ENCODE measurements at places on chromosomes 6 and 20.

- DNase-seq: no peak
These were observed 146.7 kb downstream of the TASP1 start for GRCh38 chr20:13492001-13492481.

GRCh38 chr6:36963451-36964290 lies 9.1 kb downstream of the PI16 start:
- DNase-seq: no peak

DNA sequence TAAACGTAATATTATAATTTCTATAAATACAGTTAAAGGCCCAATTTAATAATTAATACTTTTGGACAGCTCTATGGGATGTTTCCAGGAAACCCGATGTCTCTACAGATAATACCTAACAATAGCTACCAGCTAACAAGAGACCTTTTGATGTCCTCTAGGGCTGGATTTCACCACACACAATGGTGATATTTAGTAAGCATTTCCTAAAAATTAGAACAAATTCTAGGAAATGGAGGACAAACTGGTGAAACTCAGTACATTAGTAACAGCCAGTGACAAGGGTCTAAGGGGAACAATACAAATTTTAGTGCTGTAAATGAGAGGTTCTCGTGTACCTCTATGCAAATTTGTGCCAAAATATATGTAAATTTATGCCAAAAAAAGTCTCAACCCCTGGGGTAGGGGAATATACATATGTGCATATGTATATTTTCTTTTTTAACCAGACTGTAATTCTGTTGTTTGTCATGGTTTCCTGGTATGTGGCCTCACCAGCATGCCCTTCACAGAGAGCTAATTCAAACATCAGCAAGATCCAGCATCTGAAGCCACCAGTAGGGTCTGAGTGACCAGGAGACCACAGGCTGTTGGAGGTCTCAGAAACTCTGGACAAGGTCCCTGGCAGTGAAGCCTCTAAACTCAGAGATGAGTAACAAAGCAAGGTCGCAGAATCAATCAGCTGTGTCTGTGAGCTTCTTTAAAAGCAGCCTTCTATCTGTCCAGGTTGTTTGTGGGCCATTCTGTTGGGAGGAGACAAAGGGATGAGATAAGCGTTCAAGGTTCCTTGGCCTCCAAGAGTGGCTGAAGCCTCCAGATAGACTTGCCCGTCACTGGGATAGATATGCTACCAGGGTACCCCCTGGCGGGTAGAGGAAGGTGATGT lies 235.1 kb upstream of the RREB1 start:
- DNase-seq: no peak

- no peak for DNase-seq
These were observed 233.9 kb upstream of the ZNF217 start for GRCh38 chr20:53827292-53828087.

DNA sequence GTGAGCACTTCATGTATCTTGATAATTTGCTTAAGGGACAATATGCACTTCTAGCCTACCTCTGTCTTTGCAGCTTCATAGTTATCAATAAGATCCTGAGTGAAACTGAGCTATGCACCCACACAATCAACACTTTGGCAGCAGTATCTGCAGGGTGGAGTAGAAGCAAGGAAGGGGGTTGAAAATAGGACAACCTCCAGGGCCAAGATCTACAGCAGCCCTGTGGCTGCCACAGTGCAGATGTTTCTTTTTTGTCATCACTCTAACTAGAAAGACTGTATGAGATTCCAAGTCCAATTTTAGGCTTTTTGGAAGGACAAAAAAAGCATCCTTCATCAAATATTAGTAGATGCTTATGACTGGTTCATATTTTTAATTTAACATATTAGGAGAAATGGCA lies 336.1 kb upstream of the CITED2 start:
- no peak for DNase-seq

GRCh38 chr6:73580247-73581149 lies 59.7 kb upstream of the EEF1A1 start:
- DNase-seq: peak; percentile 83

- DNase-seq: no peak
These were observed 81.8 kb downstream of the JAG1 start for GRCh38 chr20:10591946-10592521.

- DNase-seq: no peak
These were observed 108.1 kb downstream of the BCKDHB start for GRCh38 chr6:80214436-80215022.

DNA sequence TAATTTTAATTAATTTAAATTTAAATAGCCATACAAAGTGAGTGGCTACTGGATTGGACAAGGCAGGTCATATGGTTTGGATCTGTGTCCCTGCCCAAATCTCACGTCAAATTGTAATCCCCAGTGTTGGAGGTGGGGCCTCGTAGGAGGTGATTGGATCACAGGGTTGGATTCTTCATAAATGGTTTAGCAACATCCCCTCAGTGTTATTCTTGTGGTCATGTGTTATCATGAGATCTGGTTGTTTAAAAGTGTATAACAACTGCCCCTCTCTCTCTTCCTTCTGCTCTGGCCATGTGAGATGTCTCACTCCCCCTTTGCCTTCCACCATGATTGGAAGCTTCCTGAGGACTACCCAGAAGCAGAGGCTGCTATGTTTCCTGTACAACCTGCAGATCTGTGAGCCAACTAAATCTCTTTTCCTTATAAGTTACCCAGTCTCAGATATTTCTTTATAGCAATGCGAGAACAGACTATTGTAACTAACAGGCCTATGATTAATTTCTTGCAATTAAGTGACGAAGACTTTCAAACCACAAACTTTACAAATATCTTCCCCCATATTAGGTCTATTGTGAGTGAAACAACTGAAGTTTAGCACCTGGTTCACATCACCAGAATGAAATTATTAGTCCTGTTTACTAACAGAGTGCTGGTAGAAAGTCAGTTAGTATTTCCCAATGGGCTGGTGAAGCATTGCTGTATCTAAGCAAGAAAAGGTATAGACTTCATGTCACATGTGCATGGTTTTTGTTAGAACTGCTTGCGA lies 60.0 kb upstream of the TNFAIP3 start:
- no peak for DNase-seq

DNA sequence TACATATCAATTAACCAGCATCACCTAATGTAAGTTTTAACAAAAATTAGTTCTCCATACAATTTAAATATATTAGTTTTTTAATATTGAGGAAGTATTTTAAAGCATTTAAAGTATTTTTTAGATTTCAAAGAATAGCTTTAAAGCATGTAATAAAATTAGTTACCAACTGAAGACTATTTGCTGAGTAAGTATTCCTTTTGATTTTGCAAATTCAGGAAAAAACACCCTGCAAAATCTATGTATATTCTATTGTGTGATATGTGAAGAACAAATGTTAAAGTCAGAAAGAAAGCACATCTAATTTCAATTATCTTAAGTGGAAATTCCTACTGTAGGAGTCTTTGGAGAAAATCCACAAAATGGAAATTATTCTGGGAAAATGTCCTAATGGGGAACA lies 107.3 kb downstream of the COL21A1 start:
- no peak for DNase-seq

GRCh38 chr6:16184129-16184528 lies 54.3 kb upstream of the GMPR start:
- no peak for DNase-seq

DNA sequence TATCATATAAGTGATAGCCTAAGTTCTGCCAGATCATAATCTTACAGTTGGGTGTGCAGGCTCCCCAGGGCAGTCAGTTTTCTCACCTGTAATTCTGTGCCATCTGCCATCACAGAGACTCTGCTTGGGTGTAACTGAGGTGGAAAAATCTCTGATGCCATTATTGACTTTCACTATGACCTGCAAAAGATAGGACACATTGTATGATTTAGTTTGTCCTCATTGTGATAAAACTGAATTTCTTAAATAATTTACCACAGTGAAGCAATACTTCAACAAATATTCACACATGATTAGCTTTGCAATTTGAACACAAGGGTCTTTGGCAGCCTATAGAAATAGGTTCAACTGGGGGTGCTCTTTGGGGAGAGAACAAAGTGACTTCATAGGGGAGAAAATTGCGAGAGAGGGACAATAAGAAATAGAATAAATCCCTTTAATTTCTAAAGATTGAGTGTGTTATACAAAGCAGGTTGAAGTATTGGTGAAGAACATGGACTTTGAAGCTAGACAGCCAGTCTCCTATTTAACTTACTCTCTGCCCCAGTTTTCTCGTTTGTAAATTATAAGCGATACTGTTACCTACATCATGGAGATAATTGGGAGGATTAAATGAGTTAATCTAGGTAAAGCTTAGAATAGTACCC lies 27.3 kb downstream of the FAM229B start:
- no peak for DNase-seq

- DNase-seq: no peak
These were observed 17.7 kb downstream of the WFDC2 start for GRCh38 chr20:45487231-45487635.

DNA sequence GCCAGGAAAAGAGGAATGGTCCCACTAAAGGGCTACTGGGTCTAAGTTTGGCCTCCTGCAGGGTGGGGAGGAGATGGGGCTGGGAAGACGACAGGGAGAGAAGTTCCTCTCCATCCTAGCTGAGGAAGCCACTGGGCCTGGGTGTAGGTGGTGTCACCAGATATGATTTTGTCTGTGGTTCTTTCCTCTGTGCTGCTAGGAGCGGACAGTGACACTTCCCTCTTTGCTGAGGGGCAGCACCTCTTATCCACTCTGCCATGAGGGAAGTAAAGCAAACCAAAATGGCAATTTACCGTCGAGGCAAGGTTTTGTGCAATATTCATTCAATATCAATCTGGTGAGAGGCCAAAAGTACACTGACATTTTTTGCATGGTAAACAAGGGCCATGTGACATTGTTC lies 33.0 kb upstream of the NR2E1 start:
- no peak for DNase-seq

GRCh38 chr6:7126754-7127153 lies 19.0 kb downstream of the RREB1 start:
- DNase-seq: no peak

DNA sequence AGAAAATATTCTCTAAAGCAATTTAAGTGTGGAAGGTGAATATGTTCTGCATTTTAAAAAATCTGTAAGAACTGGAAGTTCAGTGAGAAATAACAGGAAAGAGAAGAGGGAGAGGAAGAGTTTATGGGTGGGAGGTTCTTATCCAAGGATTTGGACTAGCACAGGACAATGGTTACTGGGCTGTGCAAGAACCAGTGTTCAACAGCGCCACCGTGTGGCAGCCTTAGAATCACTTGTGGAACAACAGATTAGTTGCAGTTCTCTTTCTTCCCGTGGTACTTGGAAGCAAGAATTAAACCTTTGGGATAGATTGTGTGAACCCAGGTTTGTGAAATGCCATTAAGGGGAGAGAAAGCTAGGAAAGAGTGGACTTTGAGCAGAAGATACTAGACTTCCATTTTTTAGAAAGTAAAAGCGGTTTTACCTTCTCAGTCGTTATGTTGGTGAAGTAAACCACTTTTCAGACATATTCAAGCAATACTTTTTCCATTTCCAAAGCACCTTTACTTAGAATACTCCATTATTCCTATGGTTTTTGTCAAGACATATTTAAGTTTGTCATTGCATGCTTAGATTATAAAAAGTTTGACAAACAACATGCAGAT lies 436.7 kb downstream of the RNF144B start:
- DNase-seq: no peak

- DNase-seq: peak; percentile 15
These were observed 525.2 kb downstream of the PKHD1 start for GRCh38 chr6:51562198-51562597.

GRCh38 chr6:50791900-50792508 lies 26.7 kb upstream of the TFAP2B start:
- DNase-seq: no peak

- no peak for DNase-seq
These were observed 140.6 kb downstream of the PACRG start for GRCh38 chr6:162868397-162868796.

GRCh38 chr20:53751620-53752318 lies 158.1 kb upstream of the ZNF217 start:
- no peak for DNase-seq

- peak; percentile 2 for DNase-seq
These were observed 45.6 kb upstream of the MAN1A1 start for GRCh38 chr6:119395192-119395591.

DNA sequence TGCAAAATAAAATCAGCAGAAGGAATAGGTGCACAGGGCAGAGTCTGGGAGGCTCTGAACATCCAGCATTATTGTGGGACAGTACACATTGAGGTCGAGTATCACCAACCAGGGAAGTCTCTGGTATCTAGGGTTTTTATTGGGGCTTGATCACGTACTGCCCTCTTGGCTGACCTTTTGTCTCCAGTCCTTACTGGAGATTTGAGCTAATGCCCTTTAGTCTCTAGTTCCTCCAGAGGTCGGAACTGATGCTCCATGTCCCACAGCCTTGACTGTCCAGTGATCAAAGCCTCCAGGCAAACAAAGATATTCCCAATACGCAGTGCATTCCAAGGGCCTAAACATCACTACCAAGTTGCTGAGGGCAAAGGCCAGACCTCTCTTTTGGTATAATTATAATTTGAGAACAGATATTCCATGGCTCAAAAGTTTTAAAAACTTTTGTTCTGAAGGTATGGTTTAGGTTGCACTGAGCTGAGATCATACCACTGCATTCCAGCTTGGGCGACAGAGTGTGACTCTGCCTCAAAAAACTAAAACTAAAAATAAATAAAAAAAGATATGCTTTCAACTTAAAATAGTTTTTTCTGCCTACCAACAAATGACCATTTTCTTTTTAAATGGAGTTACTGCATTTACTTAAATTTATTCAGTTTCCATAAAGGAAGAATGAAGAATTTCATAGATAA lies 56.9 kb upstream of the DYNLRB1 start:
- DNase-seq: peak; percentile 11

DNA sequence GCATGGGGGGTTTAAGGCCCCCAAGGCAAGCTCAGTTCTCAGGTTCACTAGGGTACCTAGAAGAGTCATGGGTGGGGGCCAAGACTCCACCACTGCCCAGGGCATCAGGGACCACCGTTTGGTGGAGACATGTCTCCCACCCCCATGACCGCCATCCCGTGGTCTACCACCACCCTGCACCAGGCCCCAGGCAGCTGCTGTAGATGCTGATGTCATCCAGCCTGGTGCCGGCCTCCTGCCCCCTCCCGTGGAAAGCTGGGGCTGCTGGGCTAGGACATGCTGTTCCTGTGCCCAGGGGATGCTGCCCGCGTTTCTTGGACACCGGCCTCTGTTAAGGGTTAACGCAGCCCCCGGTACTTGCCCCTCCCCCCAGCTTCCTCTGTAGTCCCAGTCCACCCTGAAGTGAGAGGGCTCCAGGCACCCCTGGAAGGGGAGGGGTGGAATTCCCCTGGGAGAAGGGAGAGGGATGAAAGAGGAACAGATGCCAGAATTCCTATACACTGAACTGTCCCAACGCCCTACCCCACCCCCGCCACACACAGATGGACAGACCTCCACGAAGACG lies 587 bp downstream of the IP6K3 start:
- no peak for DNase-seq

DNA sequence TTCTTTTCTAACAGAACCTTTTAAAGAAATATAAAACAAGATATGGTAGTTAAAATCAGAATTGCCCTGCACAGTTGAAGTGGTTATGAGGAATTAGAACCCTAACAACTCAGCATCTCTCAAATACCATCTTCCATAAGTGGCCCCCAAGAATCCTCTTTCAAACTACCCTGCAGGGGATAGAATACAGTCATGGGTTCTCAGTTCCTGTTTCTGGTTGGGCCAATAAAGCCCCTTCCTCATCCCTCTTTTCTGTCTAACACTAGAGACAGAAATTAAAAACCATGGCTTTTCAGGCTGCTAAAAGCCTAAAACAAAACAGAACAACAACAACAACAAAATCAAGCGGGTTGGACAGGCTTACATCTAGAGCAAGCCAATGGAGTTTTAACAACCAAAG lies 6.7 kb upstream of the LCA5 start:
- no peak for DNase-seq

Measured in GM06990 (cell line).